ENCODE measurements at places on chromosomes 1 and 21.

DNA sequence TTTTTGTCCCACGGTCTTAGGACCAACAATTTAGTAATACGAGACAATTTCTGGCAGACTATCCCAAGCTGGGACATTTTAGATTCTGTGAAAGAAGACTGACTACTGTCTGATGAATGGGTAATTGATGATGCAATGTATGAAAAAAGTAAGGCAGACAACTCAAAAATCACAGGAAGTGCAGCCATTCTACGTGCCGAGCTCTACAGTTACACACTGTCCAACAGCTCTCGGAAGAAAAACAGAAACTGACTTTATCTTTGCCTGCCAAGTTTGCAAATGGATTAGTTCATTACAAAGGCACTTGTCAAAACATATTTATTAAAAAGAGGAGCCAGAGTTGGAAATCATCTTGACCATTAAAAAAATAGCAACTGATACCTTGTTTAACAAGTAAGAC lies 31.3 kb downstream of the ZBTB8B start:
- DNase-seq: no peak

DNA sequence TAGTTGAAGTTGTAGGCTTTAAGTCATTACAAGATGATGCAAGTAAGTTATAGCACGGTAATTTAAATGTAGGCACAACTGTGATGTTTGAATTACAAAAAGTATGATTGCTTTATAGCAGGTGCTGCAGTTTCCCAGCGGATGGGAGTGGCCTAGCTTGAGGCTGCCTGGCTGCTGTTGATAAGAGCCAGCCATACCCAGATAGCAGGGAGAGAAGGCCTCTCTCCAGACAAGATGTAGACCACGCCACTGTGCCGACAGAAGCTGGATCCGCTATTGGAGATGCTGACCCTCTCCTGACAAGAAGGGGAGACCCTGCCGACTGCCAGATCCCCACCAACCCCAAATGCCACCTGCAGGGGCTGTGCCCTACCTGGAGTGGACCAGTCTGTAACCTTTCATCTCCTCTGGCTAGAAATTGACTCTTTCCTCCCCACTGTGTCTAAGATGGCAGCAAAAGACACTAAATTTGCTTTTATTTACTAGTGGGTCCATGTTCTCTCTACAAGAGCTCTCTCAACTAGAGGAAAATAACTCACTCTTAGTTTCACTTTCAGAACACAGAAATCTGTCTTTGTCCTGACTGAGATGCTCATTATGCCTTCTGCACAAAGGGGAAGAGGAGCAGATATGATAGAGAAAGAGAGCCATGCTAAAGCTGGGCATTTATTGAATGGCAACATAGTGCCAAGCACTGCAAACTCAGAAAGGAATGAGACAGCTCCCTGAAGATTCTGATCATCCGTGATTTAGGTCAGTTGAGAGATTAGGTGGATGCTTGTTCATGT lies 127.9 kb downstream of the URB2 start:
- no peak for DNase-seq

DNA sequence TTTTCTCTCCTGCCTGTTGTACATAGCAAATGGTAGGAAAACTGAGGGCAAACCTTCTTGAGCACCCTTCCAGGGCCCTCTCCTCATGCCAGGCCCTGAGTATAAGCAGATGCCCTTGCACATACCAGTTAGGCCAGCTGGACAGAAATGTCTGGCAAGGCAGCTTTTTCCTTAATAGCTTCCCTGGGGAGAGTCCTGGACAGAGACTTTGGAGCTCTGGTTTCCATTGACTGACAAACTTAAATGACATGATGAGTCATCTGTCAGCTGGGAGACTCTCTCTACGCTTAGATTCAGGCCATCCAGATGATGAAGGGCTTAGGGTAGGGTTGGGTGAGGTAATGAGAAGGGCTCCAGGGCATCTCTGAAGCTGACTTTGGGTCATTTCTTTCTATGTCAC lies 317.5 kb downstream of the ASTN1 start:
- DNase-seq: no peak

DNA sequence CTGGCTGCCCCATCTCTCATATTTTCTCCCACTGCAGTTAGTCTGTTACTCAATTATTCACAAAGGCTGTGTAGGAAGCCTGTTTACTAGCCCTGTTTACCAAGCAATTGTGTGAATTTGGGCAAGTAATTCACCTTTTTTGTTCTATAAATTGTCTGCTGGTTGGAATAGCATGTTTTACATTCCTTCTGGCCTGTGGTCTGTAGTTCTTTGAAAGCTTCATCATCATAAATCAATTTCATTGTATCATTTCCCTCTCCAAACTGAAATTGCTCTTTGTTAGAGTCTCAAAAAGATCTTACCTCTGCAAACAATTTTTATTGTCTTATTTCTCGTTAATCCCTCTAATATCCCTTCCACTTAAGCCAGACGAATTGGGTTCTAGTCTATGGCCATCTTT lies 1059.5 kb upstream of the ADGRL4 start:
- DNase-seq: no peak

DNA sequence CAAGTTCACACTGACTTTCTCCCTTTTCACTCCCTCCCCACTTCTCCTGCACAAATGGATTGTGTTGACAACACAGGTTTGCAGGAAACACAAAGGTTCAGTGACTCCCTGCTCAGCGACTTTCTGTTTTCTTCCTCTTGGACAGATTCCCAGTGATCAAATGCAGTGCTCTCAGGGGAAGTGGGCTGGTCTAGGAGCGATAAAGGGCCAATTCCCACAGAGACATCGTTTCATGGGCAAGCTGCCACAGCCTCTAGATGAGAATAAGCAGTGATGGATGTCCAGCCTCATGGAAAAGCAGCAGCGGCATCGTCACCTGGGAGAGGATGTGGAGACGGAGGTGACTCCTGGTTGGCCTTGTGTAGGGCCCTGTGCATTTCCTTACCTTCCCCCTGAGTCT lies 30.6 kb downstream of the FYB2 start:
- no peak for DNase-seq

GRCh38 chr1:245105815-245106410 lies 48.9 kb upstream of the KIF26B start:
- no peak for DNase-seq

GRCh38 chr21:15076730-15077129 lies 11.9 kb upstream of the NRIP1 start:
- no peak for DNase-seq

DNA sequence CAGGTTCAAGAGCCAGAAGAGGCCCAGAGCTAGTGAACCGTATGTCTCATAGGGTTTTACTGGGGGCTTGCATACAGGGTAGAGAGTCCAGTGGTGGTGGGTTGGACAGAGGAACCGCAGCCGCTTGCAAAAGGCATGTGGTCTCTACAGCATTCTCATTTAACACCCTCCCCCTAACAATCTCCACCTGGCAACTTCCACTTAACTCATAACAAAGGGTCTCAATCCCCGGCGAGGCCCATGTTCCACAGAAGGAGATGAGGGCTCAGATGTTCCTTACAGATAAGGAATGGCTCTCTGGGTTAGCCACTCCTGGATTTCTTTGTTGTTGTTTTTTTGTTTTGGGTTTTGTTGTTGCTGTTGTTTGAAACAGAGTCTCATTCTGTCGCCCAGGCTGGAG lies 106.1 kb downstream of the APP start:
- no peak for DNase-seq

DNA sequence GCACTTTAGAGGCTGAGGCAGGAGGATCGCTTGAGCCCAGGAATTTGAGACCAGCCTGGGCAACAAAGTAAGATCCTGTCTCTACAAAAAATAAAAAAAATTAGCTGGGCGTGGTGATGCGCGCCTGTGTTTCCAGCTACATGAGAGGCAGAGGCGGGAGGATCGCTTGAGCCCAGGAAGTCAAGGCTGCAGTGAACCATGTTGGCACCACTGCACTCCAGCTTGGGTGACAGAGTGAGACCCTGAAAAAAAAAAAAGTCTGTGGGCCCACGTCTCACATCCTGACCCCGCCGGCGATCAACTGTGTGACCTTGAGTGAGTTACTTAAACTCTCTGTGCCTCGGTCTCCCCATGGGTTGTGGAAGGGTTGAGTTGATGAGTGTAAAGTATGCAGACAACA lies 12.7 kb upstream of the ZBTB21 start:
- DNase-seq: no peak

GRCh38 chr1:169456029-169456428 lies 28.8 kb upstream of the CCDC181 start:
- no peak for DNase-seq

DNA sequence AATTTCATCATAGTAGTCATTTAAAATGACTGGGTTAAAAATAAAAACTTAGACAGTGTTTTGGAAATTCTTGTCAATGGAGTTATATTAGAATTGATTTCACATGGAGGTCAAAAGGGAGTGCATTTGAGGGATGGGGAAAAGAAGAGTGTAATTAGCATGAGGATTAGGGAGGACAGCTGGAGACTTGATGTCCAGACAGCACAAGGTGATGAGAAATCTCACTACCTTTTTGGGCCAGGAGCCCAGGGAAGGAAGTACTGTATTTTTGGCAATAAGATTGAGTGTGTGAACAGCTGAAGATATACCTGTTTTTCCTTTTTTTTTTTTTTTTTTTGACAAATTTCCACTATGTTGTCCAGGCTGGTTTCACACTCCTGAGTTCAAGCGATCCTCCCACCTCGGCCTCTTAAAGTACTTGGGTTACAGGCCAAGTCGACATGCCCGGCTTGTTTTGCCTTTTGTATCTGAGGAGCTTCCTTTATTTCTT lies 163.6 kb downstream of the PAPPA2 start:
- DNase-seq: no peak

- no peak for DNase-seq
Observed at GRCh38 chr21:42706765-42707164, 53.3 kb downstream of the PDE9A start.

- no peak for DNase-seq
Observed at GRCh38 chr1:15771836-15772515, 13.4 kb downstream of the FBLIM1 start.

- DNase-seq: no peak
Observed at GRCh38 chr1:44817771-44818495, 9.6 kb downstream of the BTBD19 start.

- no peak for DNase-seq
Observed at GRCh38 chr1:55718758-55719671, 503.9 kb upstream of the USP24 start.

- DNase-seq: no peak
Observed at GRCh38 chr1:244515680-244516079, 54.6 kb downstream of the CATSPERE start.

GRCh38 chr1:182622901-182623528 lies 18.8 kb upstream of the RGS16 start:
- no peak for DNase-seq

GRCh38 chr1:1917995-1918900 lies 831 bp downstream of the TMEM52 start:
- no peak for DNase-seq

GRCh38 chr21:36379251-36379650 lies 5.9 kb upstream of the CHAF1B start:
- DNase-seq: no peak

- no peak for DNase-seq
Observed at GRCh38 chr21:41648591-41649031, 118.2 kb downstream of the RIPK4 start.

- DNase-seq: no peak
Observed at GRCh38 chr21:30117631-30118030, 49.0 kb downstream of the CLDN17 start.

Measured in activated CD8-positive, alpha-beta memory T cell treated with anti-CD3 and anti-CD28 coated beads for 4 hours (primary cell).